MG63 (cell line): ENCODE measurements at places on chromosomes 13 and 19.

DNA sequence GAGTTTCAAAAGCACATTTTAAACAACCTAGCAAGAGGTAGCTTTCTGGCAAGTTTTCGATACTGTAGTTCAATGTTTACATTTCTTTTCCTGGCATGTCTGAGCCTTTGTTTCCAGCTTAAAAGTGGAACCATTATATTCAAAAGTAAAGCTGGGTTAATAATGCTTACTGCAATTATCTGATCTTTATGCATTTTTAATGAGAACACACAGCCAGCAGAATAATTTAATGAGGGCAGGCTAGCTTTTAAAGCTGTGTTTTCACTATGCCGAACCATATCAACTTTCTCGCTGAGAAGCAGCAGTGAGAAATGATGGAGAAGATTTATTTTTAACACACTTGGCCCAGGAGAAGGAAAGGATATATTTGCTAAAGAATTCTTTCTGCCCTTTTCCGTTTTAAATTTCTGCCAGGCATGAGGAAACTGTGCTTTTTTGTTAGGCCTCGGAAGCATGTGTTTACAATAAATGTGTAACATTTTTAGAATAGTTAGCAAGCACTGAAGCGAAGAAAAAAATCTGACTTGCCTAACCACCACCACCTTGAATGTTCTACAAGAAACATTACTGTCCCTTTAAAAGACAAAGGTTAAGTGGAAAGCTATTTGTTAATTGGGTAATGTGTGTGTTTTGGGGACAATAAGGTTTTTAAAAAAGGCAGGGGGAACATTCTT lies 1.0 kb downstream of the MBNL2 start:
- no peak for DNase-seq

DNA sequence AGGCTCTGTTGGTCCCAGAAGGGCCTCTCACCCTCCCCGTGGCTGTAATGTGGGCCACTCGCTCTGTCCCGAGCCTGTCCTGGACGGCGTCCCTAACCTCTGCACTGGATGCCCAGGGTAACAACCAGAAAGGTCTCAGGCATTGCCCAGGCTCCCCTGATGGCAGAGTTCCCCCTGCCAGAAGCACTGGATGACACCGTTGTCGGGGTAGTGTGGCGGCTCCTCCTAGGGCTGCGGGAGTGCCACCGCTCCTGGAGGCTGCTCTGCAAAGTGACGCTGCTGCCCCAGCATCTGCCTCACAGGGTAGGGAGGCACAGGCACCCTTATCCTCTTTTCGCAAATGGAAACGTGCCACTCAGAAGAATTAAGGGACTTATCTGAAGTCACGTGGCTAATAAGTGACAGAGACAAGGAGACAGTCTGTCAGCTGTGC lies 32.0 kb downstream of the MPHOSPH8 start:
- DNase-seq: no peak

DNA sequence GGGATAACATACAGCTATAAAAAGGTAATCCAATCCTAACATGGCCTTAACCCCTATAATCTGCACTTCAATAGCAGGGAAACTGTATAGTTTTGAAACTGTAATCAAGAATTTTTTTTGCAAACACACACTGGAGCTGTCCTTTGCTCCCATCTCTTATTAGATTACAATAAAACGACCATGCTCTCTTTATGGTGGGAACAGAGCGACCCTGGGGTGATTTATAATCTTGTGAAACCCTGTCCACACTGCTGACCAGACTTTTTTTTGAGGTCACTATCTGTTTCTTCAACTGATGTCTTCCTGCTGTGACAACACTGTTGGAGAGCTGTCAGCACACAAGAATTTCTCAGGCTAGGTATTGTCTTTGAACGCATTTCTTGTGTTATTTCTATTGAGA lies 35.3 kb downstream of the DACH1 start:
- no peak for DNase-seq

DNA sequence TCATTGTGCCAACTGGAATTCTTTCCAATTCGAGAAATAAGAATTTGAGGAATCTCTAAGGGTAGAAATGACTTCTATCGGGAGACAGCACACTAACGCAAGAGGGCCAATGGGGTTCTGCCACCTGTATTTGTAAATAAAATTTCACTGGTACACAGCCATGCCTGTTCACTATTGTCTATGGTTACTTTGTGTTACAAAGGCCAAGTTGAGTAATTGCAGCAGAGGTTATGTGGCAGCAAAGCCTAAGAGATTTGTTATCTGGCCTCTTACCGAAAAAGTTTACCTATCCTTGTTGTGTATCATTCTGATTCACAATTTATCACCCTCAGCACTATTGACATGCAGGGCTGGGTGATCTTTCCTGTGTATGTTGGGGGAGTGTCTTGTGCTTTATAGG lies 278.0 kb downstream of the KLF5 start:
- no peak for DNase-seq

GRCh38 chr13:70424928-70425327 lies 316.7 kb upstream of the KLHL1 start:
- DNase-seq: no peak

DNA sequence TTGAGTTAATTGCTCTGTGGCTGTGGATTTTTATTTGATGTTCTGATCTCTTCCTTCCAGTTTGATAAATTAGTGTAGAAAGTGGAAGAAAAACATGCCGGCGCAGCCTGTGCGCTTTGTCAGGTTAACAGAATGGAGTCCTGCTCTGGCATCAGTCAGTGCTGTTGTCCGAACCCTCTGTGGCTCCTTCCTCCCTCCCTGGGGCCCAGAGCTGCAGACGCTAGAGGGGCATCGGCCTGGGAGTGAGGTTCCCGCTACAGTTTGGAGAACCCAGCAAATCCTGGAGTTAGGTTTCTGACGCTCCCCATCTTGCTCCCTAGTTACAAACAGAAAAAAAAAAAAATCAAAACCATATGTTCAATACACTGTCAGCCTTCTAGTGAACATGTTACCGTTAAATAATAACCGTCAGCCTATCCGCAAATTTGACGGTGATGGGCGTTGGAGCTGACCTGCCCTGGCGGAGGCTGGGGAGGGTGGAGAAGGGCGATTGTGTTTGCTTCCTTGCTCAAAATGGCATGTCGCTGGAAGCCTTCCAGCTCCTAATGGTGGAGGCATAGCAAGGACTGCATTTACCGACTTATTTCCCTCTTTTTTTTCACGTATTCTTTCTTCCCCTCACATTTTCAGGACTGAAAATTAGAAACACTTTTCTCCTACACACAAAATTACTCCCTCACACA lies 13.6 kb downstream of the MBNL2 start:
- DNase-seq: no peak

DNA sequence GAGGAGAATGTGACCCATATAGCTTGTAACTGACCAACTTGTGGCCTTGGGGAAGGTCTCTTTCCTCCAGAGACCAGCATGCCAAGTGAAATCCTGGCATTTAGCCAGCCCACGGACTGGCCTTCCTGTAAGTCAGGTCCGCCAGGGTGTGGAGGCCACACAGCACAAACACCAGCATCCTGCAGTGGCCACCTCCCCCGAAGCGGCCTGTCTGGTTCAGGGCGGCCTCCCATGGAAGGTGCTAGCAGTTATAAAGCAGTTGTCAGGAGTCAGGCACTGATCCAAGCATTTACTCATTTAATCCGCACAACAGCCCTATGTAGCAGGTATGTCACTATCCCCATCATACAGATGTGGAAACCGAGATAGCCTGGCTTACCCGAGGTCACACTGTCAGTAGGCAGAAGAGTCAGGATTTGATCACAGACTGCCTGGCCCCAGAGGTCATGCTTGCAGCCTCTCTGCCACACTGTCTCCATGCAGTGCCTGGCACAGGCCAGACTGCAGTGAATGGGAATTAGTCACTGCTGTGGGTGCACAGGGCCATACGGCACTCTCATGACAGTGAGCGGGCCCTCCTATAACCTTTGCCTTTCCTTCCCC lies 36.7 kb downstream of the CAPN12 start:
- peak; percentile 63 for DNase-seq

GRCh38 chr13:73058432-73058735 lies 421 bp upstream of the KLF5 start:
- no peak for DNase-seq

DNA sequence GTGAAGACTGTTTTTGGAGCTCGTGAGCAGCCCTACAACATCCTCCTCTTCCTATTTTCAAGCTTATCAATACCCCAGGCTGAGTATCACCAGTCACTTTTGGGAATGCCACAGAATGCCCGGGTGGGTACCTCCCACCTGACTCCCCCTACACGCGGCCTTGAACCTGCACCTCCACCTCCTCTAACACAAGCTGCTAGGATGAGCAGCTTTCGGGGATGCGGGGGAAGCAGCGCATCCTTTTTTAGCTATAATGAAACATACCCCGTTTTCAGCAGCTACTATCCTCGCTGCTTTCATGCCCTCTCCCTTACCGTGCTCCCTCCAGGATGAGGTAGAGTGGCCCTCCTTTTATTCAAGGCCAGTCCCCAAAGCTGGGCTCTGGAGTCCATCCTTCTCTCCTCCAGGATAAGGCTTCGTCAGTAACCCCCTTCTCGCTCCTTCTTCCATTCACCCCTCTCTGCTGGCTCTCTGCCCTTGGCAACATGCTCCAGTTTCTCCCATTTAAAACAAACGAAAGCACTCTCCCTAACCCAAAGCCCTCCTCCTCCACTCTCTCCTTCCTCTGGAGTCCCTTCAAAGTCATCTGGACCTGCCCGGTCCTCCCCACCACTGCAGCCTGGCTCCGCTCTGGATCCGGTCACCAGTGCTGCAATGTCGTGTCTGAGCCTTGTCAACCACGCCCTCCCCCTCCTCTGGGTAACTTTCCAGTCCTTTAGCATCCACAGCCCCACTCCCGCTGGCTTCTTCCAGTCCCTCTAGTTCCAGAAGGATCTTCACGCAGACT lies 55.3 kb downstream of the STK24 start:
- no peak for DNase-seq

DNA sequence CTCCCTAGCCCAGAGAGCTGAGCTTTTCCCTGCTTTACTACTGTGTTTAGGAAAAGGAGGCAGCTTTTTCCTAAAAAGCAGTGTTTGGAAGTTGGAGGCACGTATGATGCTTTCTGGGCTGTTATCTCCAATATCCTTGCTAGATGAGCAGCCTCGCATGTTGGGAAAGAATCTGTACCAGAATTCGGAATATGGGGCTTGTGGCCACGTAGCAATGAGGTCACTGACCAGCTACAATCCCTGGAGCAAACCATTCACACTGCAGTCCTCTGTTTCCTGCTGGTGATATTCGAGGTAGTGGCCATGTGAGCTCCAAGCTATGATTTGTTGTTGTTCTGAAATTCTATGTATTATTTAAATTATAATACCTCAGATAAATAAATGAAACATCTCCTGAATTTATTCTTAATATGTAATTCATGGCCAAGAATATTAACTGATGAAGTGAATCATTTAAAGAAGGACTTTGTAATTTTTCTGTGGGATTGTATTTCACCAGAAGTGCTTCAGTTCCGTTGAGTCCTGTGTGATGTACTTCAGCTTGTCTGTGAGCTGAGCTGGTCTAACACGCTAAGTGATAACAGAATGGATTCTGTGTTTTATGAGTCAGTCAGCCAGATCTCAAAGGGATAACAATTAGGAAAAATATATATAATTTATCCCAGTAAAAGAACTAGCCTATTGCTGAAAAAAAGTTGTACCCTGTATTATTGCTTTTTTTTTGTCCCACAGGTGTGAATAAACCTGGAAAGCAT lies 319.5 kb downstream of the SHISA2 start:
- DNase-seq: peak; percentile 54
